Posterior cingulate gyrus (tissue), 11 donors: ENCODE measurements at places on chromosomes 5 and 9.

- DNase-seq = no peak
Measured at GRCh38 chr5:178624631-178625546, 2.0 kb downstream of the CLK4 start.

DNA sequence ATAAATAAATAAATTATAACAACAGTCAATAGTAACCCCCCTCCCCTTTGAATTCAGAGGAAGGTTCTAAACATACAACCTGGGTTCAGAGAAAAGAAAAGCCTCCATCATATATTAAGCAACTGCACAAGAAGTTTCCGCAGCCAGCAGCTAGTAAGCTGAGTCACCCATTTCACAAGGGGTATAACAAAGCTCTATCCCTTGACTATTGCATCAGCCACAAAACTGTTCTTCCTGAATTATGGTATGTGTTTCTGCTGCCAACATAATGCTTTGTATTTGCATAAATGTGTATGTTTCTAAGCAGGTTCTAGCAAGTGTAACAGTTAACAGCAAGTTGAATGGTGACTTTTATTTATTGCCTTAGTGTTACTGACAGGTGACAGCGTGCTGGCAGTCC is 6.8 kb upstream of the CEP120 start:
- DNase-seq = no peak

GRCh38 chr5:110817459-110817858 is 78.7 kb downstream of the SLC25A46 start:
- DNase-seq = no peak

DNA sequence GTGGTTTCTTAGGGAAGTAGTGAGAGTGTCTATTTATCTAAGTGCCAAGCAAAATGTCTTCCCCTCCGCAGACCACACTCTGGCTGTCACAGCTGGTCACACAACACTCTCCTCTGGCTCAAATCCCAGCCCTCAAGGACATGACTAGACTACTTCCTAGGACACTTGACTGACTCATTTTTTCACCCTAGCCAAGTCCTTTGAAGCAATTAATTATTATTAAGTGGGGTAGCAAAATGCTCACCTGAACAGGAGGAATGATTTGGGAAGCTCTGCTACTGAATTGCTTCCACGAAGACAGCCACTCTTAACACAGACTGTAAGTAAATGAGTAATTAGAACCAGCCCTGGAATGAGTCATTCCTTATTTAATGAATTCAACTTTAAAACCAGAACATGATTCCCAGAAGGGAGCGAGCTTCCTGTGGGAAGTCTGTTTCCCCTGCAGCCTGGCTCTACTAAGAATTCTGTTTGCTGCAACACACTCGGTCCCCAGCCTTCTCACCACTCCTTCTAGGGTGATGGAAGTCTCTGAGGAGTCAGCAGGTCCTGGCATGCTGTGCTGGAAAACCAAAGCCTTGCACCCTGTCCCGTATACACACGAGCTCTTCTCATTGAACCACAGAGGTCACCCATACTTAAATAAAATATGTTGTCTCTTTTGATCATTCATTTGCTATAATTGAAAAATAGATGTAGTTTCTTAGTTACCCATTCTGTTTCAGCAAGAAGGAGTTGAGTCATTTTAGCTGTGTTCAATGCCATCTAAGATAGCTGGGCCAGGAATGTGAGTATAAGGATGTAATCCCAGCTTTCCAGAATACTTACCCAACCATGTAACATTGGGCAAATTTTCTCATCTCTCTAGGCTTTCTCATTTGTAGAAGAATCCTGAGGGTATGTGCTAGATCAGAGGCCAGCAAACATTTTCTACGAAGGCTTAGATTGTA is 218.6 kb upstream of the RASEF start:
- DNase-seq = no peak

DNA sequence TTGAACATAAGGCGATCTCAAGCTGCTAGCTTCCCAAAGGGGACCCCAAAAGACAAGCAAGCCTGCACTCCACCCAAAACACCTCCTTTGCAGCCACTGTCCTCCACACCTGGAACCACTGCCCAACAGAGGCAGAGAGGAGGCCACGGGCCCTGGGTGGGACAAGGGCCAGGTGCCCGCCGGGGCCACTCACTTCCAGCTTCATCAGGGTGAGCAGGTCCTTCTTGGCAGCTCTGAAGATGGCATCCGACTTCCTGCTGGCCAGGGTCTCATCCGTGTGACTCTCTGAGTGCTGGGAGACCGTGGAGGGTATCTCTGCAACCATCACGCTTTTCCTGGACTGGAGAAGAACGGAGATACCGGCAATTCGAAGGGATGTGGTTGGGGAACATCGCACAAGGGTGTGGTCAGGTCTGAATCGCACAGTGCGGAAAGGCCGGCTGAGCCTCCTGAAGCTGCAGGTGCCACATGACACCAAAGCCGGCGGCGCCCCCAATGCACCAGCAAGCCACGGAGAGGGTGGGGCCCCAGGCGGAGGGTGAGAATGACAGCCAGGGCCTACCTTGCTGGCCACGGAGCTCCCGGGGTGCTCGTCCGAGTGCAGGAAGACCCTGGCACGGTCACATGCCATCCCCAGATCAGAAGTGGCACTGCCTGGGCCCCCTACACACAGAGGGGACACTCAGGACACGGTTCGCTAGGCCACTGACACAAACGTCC is 44.6 kb downstream of the PNPLA7 start:
- DNase-seq = peak; percentile 74

- DNase-seq = no peak
Measured at GRCh38 chr5:179912951-179913350, 5.3 kb upstream of the TBC1D9B start.

DNA sequence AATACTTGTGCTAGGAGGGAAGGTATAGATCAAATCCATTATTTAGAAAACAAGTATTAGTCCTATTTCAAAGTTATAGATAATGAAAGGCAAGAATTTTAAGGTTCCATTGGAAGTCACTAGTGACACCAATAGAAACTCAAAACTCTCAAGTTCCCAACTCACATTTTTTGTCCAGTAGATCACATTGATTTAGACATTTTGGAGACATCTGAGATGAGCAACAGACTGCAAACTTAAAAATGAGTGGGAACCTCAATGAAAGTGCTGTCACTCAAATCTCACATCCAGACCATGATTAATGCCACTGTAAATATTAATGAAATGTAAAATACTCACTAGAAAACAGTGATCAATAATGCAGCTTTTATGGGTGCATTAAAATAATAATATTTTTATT is 405.0 kb downstream of the ENC1 start:
- no peak for DNase-seq

GRCh38 chr9:124208571-124208970 is 49.2 kb upstream of the NEK6 start:
- no peak for DNase-seq

GRCh38 chr9:126626926-126627233 is 13.2 kb downstream of the LMX1B start:
- DNase-seq = no peak

DNA sequence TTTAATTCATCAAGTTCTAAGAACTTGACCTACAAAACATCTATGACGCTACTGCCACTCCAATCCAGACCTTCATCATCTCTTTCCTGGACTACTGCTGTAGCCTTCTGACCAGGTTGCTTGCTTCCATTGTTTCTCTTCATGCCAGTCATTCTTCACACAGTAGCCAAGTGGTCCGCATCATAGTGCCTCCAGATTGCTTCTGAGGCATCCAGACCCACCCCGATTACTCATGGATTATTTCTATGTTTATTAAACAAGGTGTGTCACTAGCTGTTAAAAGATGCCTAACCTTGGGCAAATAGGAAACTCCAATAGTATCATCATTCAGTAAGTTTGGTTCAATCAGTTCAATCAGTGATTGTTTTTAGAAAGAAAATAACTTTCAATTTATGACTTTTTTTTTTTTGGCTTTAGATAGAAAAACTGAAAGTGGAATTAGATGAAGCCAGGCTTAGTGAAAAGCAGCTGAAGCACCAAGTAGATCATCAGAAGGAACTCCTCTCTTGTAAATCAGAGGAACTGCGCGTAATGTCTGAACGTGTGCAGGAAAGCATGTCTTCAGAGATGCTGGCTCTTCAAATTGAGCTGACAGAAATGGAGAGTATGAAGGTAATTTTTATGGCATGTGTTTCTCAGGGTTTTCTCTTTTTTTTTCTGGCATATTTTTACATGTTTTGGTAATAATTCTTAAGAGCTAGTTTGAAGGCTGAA is 9.5 kb downstream of the SPDL1 start:
- no peak for DNase-seq

GRCh38 chr5:158952248-158952545 is 147.5 kb downstream of the EBF1 start:
- no peak for DNase-seq

DNA sequence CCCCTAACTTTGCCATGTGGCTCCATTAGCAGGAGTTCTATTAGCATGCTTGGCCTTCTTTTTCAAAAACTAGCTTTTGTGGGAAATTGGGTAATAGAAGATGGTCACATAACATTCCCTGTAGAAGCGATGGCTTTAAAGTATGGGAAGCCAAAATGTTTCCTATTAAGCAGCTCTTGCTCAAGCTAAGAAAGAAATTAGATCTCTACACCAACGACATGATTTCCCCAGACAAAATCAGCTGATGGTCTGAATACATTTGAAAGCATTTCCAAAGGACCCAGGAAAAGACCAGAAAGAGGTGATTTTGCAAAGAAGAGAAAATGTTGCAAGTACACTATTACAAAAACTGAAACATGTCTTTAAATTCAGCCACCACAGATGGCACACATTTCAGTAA is 4.8 kb upstream of the NFIL3 start:
- DNase-seq = no peak

GRCh38 chr9:127927988-127928675 is 2.4 kb downstream of the PIP5KL1 start:
- DNase-seq = no peak

DNA sequence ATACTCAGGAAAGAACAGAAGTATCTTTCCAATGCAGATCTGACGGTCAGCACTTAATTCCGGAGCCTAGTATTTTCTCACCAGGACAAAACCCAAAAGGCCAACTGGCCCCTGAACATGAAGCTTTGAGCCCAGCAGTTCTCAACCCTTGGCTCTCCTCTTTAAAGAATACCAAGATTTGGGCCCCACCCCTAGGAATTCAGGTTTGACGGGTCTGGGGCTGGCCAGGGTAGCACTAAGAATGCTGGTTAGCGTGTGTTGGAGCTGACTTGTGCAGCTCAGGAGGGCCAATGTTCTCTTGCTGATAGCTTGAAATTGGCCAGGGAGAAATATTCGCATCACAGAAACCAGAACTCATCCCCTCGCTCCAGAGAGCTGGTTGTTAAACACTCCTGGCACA is 88.3 kb upstream of the PTCH1 start:
- DNase-seq = no peak

GRCh38 chr9:121326130-121326838 is 43.8 kb downstream of the STOM start:
- DNase-seq = peak; percentile 21

GRCh38 chr9:104915753-104916152 is 12.2 kb downstream of the ABCA1 start:
- DNase-seq = no peak

DNA sequence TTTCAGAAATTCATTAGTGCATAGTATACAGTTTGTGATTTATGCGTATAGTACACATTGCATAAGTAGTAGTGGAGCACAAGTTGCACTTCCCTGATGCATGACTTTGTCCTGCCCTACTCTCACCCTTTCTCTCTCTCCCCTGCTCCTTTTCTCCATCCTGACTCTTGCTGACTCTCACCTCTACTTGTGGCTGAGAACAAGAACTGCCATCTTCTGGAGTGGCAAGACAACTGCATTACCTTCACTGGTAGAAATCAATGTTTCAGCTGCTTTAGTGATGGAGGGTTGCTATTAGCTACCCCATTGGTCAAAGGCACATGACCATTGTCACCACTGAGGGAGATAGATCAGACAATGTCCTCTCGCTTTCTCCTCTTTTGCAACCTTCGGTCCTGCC is 26.9 kb downstream of the SPEF2 start:
- no peak for DNase-seq

DNA sequence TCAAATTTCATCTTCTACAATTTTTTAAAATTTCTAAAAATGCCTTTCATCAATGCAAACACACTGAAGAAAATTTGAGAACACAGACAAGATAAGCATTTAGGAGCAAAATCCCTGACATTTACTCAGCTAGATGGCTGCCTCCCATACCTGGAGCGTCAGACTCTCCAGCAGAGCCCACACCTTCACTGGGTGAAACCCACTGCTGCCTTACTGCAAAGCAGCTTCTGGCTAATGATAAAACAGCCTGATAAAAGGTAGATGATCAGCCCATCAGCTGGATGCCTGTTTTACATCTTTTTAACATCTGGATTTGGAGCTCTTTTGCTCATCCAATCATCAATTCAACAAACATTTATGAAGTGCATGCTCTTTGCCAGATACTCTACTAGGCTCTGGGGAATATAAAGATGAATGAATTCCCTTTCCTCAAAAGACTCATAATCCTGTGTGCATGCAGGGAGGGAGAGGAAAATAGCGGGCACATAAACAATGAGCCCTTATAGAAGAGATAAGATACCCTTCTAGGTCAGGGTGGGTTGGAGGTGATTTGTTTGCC is 271.2 kb downstream of the SAXO1 start:
- no peak for DNase-seq

DNA sequence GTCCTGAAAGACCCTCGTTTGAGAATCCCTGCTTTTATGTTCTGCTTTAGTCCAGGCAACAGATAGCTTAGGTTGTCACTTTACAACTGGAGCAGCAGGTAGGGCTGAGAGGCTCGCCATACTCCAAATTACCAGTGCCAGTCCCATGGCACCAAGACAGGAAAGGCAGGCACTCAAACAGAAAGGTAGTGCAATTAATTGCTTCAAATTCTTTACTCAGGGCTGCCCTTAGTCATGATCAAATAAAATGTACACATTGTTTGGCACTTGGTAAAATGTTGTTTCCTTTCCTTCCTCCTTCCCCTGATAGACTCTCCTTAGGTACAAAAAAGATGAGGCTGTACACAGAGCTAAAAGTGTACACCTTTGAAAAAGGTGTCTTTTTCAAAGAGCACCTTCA is 115.8 kb upstream of the CCDC152 start:
- DNase-seq = no peak

DNA sequence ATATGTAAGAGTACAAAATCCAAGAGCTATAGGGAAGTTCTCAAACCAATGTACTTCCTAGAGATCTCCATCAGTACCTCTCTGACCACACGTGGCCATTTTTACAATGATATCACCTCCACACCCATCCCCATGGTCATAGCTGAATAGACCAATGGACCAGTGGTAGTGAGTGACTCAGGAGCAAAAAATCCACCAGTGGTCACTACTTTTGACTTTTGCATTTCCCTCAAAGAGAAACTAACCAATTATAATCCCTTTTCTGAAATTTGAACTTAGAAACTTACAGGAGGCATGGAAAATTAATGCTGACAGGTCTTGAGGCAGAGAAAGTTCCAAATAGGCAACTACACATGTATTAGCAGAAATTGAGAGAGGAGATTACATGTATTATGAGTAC is 238.4 kb downstream of the TRPM3 start:
- DNase-seq = no peak

DNA sequence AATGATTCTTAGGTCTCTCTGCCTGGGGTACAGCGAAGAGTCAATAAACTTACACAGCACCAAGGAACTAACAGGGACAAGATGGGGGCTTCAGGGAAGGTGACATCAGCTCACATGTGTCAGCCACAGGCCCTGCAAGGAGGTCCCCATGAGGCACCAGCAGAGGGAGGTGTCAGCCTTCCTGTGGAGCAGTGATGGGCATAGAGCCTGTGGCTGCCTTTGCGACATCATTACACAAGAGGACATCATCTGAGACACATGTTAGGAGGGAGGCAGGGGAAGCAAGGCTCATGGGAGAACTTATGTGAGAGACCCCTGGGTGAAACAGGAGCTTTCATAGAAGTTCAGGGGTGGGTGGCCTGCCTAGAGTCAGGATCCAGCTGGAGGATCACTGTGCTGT is 389.6 kb downstream of the SEMA5A start:
- DNase-seq = peak; percentile 85
